ENCODE measurements at places on chromosomes 7 and 10.

DNA sequence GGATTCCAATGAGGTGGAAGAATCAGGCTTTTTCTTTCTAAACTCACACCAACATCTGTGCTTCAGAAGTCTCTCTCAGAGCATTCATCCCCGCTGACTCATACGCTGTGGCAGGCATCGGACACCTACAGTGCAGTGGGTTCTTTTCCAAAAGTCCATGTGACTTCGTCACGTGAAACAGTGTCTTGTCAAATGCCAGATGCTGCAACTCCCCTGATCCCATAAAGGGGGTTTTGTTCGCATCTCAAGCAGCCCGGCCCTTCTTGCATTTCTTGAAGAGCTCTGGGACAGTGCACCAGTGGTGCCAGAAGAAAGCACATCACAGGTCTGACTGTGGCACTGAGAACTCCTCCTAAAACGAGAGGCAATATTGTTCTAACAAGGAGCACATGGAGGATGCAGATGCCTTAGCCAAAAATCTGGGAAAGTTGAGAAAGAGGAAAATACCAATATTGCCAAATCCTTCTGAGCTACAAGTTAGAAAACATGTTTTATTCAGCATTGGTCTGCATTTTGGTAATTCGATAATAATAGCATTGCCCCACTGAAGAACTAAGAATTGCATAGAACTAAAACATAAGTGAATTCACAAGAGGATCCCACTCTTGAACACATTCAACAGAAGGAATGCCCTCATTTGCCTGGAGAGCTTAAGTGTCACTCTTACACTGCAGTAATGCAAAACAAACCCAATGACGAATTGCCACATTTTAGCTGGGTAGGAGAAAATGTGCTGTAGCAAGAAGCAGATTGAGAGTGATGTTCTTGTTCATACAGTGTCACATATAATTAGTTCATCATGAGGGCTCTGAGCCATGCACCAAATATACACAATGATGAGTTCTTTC, 204.4 kb downstream of the CXCL12 start:
- no peak for DNase-seq

GRCh38 chr10:99393036-99393435, 37.4 kb downstream of the GOT1 start:
- DNase-seq = no peak

- DNase-seq = no peak
These were observed 26.0 kb upstream of the PLEKHA1 start for GRCh38 chr10:122348512-122348911.

- no peak for DNase-seq
These were observed 252.2 kb upstream of the YAE1 start for GRCh38 chr7:39313974-39314373.

GRCh38 chr10:88877298-88877697, 2.7 kb upstream of the STAMBPL1 start:
- DNase-seq = no peak

DNA sequence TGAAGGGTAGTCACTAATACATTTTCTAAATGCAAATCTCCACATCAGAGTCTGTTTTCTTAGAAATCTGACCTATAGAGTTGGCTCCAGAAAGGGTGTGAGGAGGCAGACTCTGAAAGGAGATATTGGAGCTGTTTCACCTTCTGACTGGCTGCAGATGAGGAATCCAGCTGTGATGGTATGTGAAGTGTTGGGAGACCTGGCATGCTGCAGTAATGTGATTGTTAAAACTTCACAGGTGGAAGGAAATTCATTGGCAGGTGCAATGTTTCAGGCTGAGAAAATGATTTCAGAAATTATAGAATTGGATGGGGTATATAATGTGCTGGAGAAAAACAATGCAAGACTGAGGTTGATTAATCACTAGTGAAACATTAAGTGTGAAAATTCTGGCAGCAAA, 1134.0 kb upstream of the LRRN3 start:
- DNase-seq = no peak

DNA sequence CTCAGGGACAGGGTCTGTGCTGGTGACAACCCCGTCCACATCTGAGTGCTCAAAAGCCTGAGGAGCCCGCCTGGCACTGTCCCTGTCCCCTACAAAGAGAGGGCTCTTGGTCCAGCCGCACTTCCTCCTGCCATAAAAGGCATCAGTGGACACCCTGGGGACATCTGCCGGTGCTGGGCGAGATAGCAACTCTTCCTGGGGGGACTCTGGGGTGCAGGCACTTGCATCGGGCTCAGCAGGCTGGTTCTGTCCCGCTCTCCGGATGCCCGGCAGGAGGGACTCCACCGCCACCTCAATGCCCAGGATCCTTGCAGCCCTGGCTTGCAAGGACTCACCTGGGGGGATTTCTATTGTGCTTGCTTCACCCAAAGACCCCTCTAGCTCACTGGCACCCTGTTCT, 32.8 kb downstream of the JCAD start:
- DNase-seq = no peak

All from cortex of kidney (tissue), 1 donor.